Activated T-helper 1 cell treated with anti-CD3 and anti-CD28 coated beads, Interleukin-12 subunit alpha, Interleukin-12 subunit beta, Interleukin-2, Interleukin-4 antibody, amounts not matched to agents 30 ng/mL and 10 ng/mL and 1 ng/mL, durations not matched to agents 14 hours and 24 hours and 36 hours (primary cell): ENCODE measurements at places on chromosomes 4 and X. TPM values are rescaled to one million over a fixed set of nuclear protein-coding genes. Genes with fewer than 3 reads are reported as not detected.

DNA sequence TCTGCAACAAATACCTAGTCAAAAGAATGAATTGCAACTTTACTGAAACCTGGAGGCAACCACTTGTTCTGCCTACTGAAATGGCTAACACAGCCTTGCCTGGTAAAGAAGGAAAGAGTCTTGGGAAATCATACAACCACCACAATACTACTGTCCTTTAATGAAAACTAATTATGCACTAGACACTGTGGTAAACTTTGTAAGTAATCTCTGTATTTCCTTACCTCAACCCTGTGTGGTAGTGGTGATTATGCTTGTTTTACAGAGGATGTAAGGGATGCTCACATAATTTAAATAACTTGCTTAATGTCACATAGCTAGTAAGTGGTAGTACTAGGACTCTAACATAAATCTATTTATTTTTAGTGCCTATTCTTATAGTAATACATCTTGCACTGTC is 44.7 kb downstream of the TMEM156 start:
- no peak for DNase-seq

- DNase-seq = no peak
Measured at GRCh38 chr4:47010912-47011446, 17.6 kb upstream of the GABRA4 start.

Gene CTAG1A
- total RNA-seq = not detected in 2 replicates

Gene FAM241A
- total RNA-seq = 6.7 and 7.1 TPM in 2 replicates

- no peak for DNase-seq
Measured at GRCh38 chrX:15926622-15927021, 72.0 kb upstream of the AP1S2 start.

- no peak for DNase-seq
Measured at GRCh38 chrX:154049209-154050112, 29.8 kb upstream of the IRAK1 start.

DNA sequence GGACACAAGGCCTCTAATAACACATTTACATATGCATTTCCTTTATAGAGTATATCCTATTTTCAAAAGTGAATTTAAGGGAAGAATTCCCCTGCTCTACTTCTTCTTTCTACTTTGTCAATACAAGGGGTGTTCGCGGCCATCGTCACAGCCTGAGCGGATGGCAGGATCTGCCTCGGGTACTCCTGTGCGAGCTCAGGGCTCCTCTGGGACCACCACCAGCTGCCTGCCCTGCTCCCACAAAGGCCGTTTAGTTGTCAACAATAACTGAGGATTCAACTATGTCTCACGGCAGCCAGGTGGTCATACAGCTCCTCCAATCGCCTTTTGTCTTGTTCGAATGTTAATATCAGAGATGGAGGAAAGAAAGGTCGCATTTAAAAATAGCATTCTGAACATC is 228.2 kb upstream of the TENM3 start:
- no peak for DNase-seq

Gene STBD1
- 0.51 and 0.57 TPM in 2 replicates for total RNA-seq
